T-helper 2 cell treated with Interferon-gamma antibody and Interleukin-4, amounts not matched to agents 5 μg/mL and 100 μg/mL, for 36 hours (primary cell): ENCODE measurements at places on chromosomes 12 and 14.

DNA sequence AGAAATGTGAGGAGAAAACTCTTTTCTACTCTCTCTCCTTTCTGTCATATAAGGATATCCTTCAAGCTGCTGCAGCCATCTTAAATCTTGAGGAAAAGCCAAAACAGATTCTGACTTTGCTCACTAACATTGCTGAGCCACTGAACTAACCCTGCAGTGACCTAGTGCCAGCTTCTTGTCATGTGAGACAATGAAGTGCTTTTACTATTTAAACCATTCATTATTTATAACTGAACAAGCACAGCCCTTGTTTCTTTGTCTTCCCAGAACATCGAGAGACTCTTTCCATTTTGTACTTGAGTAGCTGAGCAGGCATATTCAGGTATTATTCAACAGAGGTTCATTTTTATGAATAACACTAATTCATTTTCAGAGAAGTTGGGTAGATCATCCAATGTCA, 455.0 kb upstream of the TMPO start:
- DNase-seq = no peak

GRCh38 chr12:68158432-68158831, 1.1 kb downstream of the IFNG start:
- no peak for DNase-seq

- DNase-seq = no peak
These were observed 100.3 kb downstream of the LIN7A start for GRCh38 chr12:80837342-80837978.

DNA sequence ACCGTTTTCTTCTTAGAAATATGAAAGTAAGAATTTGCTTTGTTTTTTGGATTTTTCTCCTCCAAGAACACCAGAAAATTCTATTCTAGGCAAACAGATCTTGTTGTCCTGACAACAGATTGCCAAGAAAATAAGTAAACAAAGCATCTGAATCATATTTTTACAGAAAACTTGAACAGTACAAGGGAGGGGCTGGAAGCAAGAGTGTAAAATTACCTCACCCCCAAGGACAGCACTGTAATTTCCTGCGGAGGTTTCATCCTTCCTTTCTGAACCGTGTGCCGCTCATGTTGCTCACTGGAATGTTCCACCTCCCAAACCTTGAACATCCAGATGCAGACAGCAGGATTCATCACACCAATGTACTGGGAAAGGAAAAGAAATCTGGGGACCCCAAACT, 5.4 kb upstream of the CAMKK2 start:
- no peak for DNase-seq

GRCh38 chr12:55847603-55848291, 5.0 kb upstream of the MMP19 start:
- DNase-seq = no peak

DNA sequence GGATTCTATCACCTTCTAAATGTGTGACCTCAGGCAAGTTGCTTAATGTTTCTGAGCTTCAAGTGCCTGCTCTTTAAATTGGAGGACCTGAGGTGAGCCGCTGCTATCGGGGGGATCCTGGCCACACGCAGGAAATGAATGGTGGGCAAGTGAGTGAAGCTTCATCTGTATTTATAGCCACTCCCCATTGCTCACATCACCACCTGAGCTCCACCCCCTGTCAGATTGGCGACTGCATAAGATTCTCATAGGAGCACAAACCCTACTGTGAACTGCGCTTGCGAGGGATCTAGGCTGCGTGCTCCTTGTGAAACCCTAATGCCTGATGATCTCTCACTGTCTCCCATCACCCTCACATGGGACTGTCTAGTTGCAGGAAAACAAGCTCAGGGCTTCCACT, 158.6 kb upstream of the CCND2 start:
- peak; percentile 4 for DNase-seq

- DNase-seq = no peak
These were observed 1082.4 kb downstream of the TMTC2 start for GRCh38 chr12:83769151-83769550.

DNA sequence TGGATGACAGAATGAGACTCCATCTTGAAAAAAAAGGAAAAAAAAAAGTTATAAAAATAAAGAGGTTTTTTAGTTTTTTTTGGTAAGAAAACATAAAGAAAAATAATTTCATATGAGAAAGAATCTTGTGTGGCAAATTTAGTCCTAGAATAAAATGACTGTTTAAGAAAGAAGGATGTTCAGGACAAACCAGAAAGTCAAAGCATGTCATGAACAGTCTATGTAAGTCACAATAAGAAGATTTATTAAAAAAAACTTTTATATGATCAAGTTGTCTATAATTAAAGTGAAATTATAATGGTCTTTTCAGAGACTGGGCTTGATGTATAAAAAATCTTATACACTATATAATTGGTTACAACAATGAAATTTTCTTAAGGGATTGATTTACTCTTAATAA, 68.1 kb upstream of the HECTD1 start:
- no peak for DNase-seq

DNA sequence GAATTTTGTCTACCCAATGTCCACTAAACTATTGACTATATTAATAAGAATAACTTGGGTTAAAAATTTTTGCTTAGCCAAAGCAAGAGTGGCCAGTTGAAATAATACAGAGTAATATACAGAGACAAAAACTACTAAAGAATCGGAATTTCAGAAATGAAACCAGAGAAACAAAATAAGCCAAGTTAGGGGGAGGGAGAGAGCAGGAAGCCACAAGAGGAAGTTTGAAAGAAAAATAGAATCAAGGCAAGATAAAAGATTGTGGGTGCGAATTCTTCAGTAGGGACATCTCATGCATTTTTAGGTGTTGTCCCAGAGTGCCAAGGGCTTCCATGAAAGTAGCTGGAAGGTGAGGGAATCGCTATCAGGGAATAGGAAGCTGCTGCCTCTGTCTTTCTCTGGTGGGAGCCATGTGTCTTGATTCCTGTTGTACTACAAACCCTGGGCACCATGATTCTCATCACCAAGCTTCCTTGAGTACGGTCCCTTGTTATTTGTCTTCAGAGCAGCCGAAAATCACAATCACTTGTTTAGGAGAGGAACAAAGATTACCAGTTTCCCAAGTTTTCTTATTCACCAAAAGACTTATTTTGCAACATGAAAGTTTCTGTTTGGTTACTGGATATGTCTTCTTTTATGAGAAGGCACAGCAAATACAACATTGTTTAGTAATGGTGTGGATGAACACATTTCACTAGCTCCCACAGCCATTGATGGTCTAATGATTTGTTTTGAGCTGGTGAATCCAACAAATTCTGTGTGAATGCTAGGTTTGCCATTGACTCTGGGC, 16.7 kb downstream of the NEUROD4 start:
- no peak for DNase-seq

DNA sequence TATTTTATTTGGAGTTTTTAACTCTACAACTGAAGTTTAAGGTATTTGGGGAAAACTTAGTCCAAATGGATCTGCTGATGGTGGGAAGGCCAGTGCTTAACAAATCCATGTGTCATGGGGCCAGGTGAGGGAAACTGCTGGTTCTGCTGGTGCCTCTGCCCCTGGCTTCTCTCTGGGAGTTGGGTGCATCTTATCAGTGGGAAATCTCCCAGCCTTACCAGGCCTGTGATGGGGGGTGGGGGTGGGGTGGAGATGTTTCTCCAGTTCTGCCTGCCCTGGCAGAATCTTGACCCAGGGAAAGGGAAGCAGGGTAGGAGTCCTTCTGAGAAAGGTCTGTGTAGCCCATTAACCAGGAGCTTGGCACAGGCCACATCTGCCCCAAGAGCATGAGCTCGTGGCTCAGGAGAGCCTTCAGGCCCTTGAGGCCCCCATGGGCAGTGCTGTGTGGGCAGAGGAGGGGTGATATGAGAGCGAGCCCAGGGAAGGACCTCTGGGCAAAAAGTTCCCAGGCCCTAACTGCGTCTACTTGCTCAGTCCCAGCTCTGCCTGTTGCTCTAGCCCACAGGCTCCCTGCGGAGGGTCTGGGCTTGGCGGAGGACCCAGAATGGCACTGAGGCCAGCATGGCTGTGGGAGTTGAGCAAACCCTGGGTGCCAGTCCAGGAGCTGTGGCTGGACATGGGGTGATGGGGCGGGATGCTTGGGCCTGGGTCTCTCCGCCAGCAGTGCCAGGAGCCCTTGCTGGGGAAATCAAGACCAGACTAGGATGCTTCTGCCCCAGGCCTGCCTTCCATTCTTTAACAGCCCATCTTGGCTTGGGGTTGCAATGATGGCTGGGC, 18.2 kb downstream of the VASH1 start:
- no peak for DNase-seq

GRCh38 chr14:100649173-100649519, 61.9 kb upstream of the BEGAIN start:
- DNase-seq = no peak

GRCh38 chr14:31828946-31829868, 247.9 kb upstream of the ARHGAP5 start:
- DNase-seq = no peak

GRCh38 chr12:56229916-56230431, at the start of gene SLC39A5:
Gene SLC39A5 (plus strand): TSS chr12:56230051. CDS start chr12:56231275, 1,224 bp downstream.
- DNase-seq = no peak

- DNase-seq = no peak
These were observed 2.3 kb upstream of the TRAFD1 start for GRCh38 chr12:112122823-112123690.

DNA sequence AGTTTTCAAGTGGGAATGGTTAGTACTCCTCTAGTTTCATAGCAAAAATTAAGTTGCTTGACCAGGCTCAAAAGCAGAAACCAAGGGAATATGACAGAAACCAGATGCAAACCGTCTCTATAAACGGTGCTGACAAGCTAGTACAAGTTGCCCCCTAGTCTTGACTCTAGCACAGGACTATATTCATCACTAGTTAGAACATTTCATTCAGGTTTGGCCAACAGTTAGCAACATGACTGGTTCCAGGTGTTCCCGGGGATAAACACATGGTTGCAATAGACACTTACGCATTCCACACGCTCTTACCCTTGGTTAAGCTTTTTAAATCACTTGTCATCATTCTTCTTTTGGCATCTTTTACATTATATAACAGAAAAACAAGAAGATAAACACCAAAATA, 103.6 kb downstream of the SCFD1 start:
- no peak for DNase-seq

DNA sequence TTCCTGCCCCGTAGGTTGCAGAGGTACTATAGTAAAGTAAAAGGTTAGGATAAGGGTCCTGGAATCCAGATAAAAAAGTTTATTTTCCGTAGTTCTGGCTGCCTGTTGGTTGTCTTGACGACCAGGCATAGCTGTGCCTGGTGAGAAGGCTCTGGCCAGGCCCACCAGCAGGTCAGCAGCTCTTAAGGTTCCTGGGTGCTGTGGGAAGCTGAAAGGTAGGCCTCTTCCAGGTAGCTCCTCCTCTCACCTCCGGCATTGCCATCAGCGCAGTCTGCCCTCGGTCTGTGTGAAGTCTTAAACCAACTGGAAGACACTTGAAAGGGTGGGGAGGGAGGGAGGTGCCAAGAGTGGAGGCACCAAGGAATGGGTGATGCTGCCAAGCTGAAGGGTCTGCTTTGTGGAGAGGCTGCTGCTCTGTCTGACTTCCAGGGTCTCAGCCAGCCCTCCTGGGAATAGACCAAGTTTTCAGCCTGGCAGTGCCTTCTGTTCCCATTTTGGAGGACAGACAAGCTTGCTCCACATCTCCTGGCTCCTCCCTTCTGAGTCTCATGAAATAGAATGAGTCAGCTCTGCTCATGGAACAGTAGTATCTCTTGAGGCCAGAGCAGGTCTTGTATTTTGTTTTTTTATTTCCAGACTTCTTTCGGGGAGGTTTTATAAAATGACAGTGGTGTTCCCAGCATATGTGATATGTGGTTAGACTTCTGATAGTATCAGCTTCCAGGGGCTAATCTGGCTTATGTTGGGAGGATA, 5.2 kb upstream of the ACADS start:
- no peak for DNase-seq
